ENCODE measurements at places on chromosomes 5 and 9.
A peak's percentile ranks its signal among the peaks of the same experiment; 100 is the strongest.

- peak; percentile 51 for DNase-seq
These were observed 491 bp upstream of the CTSL start for GRCh38 chr9:87725356-87725899.

GRCh38 chr9:21764846-21765245 is 37.6 kb upstream of the MTAP start:
- peak; percentile 22 for DNase-seq

- no peak for DNase-seq
These were observed 214.7 kb downstream of the MAST4 start for GRCh38 chr5:66810848-66811261.

- DNase-seq, result no peak
These were observed 367.8 kb downstream of the HINT1 start for GRCh38 chr5:130797303-130797702.

GRCh38 chr9:123353984-123354591 is 1.9 kb upstream of the CRB2 start:
- DNase-seq, result peak; percentile 90

DNA sequence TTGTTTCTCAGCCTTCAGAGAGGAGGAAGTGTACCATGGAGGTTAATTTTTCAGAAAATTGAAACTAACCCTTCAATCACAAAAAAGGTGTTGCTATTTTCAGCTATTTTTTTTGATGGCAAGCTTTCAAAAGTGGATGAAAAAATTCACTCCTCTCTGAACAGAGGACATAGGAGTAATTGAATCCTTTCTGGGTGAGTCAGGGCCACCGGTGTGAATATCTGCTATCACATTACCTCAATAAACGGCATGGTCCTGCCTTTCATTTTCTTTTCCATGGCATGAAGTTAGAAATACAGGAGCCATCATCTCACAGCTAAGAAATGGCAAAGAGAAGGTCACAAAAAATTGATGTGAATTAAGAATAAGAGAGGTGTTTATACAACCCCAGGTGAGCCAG is 90.2 kb upstream of the CCDC112 start:
- DNase-seq, result no peak

DNA sequence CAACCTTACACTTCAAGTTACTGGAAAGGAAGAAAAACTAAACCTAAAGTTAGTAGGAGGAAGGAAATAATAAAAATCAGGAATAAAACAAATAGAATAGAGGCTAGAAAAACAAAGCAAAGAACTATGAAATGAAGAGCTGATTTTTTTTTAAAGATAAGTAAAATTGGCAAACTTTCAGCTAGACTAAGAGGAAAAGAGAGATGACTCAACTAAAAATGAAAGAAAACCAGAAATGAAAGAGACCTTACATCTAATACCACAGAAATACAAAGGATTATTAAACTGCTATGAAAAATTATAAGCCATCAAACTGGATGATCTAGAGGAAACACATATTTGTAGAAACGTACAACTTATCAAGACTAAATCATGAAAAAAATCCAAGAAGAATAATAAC is 60.0 kb downstream of the PRRC1 start:
- DNase-seq, result no peak

- DNase-seq, result peak; percentile 72
These were observed 100.6 kb downstream of the LHFPL2 start for GRCh38 chr5:78547731-78548615.

DNA sequence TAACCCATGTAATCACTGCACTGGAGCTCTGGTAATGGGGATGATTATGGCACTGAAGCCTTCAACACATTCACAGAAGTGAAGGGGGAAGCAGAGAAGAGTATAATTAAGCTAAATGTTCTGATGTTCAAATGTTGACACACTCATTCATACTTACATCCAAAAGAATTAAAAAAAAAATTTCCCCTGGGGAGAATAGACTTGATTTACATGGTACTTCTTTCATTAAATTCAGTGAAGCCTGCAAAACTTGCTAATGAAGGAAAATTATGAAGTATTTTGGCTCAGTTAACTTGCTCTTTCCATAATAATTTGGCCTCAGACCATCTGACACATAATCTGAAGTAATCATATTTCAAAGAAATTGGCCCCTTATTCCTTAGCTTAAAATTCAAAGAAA is 428.8 kb downstream of the SH3GL2 start:
- no peak for DNase-seq

DNA sequence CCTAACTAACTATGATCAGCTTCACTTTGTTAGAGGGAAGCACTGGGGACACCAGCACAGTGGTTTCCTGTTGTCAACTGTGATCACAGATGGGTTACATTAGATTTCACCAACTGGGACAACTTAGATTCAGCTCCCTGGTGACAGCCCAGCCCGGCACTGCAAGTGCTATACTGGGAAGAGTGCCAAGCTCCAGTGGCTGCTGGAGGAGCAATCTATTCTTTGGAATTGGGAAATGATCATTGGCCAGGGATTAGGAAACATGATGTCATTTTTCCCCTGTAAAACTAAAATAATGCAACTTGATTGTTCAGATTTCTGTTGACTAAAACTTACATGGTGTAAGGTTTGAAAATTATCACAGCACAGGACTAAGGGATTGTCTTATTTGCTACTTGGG is 33.2 kb downstream of the PTGR1 start:
- DNase-seq, result peak; percentile 14

GRCh38 chr5:175741556-175741955 is 83.7 kb downstream of the HRH2 start:
- no peak for DNase-seq

GRCh38 chr5:100901821-100902341 is 1.2 kb downstream of the ST8SIA4 start:
- no peak for DNase-seq

DNA sequence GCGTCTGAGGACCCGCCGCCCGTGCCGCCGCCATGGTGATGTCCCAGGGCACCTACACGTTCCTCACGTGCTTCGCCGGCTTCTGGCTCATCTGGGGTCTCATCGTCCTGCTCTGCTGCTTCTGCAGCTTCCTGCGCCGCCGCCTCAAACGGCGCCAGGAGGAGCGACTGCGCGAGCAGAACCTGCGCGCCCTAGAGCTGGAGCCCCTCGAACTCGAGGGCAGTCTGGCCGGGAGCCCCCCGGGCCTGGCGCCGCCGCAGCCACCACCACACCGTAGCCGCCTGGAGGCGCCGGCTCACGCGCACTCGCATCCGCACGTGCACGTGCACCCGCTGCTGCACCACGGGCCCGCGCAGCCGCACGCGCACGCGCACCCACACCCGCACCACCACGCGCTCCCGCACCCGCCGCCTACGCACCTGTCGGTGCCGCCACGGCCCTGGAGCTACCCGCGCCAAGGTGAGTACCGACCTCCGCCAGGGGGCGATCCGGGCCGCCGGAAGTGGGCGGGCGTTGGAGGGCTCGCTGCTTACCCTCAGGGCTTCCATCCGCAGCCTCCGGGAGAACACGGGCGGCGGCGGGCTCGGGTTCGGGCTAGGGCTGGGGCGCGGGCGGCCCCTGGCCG is 8.5 kb downstream of the PRR7 start:
- peak; percentile 68 for DNase-seq

- no peak for DNase-seq
These were observed 72.0 kb downstream of the ACTBL2 start for GRCh38 chr5:57410374-57411320.

GRCh38 chr9:1049641-1050040 is 516 bp upstream of the DMRT2 start:
- no peak for DNase-seq

GRCh38 chr5:75324791-75325190 is 12.2 kb upstream of the HMGCR start:
- no peak for DNase-seq

GRCh38 chr9:134730011-134730760 is 88.6 kb downstream of the COL5A1 start:
- DNase-seq, result peak; percentile 51

DNA sequence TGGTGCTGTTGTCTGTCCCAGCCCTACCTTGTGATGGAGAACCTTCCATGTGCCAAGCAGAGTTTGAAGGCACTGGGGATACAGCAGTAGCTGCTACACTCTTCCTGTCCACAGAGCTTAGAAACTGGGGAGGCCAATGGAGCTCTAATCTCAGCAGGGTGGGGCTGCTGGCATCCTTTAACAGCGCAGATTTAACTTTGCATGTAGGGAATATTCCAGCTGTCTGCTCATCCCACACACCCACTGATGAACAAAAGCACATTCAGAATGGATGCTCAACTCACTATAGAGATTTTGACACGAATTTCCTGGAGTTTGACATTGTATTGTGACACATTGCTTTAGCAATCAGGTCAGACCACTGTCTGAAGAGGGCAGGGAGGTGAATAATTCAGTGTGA is 49.0 kb downstream of the TMEM215 start:
- DNase-seq, result no peak

GRCh38 chr5:71522151-71522550 is 65.0 kb upstream of the MCCC2 start:
- DNase-seq, result no peak

DNA sequence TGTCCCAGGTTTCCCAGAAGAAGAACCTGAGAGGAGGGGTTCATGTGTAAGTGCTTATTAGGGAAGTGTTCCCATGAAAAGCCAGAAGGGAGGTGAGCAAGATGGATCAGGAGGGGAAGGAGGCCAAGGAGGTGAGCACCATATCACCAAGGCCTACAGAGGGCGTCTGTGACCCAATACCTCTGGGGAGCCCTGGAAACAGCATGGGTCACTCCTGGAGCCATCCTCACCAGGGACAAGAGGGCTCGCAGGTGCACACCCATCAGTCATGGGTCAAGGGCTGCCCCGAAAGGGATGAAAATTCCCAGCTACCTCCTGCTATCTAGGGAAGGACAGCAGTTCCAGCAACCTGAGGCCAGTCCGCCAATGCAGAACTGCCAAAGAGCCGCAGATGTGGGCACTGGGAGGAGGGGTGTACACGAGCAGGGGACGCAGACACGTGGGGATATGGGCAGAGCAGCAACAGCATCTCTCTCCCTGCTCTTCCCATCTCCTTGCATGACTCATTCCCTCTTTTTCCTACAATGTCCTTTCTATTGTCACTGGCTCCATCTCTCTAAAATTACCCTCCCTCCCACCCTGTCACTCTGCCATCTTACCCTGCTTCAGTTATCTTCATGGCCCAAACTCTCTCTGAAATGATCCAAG is 167.6 kb upstream of the FSTL4 start:
- no peak for DNase-seq

DNA sequence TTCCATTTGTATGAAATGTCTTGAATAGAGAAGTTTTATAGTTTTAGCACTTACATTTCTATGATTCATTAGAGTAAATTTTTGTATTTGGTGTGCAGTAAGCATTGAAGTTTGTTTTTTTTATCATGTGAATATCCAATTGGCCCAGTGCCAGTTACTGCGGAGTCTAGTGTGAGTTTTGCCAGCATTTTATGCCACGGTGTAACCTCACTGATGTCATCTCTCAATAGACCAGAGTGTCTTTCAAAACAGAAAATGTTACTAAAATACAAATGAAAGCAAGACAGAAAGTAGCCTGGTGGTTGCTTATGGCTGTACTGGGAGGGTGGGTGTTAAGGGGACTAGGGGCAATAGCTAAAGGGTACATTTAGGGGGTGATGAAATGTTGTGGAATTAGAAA is 62.8 kb downstream of the IPPK start:
- peak; percentile 45 for DNase-seq

DNA sequence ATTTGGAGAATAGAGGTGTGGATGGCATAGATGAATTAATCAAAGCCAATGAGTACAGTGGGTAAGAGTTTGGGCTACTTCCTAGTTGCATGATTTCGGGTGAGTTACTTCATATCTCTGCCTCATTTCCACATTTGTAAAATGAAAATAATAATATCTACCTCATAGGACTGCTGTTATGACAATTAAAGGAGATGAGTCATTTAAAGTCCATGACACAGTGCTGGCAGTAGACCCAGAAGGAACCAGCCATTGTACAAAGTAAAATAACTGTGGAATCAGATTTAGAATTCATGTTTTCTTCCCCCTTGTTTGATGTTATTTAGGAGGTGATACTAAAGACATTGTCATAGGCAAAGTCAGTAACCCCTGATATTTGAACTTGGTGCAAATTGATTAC is 139.5 kb upstream of the SLC27A6 start:
- DNase-seq, result no peak

DNA sequence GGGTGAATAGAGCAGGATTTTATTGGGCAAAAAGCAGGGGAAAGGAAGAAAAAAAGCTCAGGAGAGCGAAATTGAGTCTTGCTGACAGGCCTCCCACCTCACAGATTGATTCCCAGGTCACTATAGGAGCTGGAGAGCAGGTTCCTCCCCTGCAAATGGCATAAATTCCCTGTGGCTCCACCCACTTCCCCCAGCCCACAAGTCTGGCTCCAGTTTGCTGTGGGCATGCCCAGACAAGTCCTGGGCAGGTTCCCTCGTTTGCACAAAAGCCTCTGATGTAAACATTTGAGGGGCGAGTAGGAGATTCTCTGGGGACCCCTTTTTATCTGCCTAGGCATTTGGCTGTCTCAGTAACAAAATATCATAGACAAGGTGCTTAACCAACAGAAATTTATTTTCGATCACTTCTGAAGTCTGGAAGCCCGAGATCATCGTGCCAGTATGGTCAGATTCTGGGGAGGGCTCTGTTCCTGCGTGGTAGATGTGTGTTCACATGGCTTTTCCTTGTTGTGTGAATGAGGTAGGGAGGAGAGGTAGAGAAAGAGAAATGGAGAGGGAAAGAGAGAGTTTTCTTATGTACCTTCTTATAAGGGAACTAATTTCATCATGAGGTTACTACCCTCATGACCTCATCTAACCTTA is 614.5 kb downstream of the MAT2B start:
- DNase-seq, result peak; percentile 9

GRCh38 chr5:89929834-89930233 is 479.7 kb downstream of the CETN3 start:
- no peak for DNase-seq

GRCh38 chr5:157491471-157491995 is 31.5 kb downstream of the NIPAL4 start:
- DNase-seq, result no peak

- DNase-seq, result no peak
These were observed 244.5 kb downstream of the ZSWIM6 start for GRCh38 chr5:61576556-61576955.

DNA sequence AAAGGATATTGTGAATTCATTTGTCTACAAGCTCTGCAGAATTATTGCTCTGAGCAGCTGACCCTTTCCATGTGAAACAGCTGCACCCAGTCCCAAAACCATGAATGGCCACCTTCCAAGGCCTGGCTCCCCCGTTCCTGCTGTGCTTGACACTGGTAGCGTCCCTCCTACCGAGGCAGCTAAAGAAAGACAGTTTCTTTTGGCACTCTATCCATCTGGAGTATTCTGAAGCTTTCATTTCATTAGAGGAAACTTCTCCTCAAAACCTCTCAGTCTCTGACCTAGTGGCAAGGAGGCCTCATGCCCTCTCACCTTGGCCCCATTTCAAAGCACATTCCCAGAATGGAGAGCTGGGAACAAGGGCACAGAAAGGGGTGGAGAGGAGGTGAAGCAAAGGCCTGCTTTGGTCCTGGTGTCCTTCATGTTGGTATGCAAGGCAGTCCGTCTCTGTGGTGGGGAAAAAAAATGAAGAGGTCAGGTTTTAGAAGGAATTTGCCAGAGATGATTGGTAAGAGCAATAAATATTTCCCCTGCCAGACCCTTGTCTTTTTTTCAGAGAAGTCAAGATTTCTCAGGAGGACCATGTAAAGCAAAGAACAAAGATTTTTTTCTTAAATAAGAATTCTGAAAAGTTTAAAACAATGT is 232.0 kb downstream of the RFK start:
- DNase-seq, result peak; percentile 18
